Hematopoietic multipotent progenitor cell treated with erythropoietin and hydrocortisone succinate and interleukin-3 and kit ligand, for 4 days (in vitro differentiated cells): ENCODE measurements at places on chromosomes 2 and 18.

DNA sequence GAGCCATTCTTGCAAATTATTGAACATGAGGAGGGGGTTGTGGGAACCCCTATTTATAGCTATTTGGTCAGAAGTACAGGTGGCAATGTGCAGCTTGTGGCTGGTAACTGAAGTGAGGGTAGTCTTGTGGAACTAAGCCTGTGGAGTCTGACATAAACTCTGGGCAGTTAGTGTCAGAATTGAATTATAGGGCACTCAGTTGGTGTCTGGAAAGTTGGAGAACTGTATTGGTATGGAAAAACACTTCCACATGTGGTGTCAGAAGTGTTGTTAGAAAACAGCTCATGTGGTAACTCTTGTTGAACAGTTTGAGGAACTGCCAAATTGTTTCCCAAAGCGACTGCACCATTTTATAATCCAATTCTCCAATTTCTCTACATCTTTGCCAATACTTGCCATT lies 7.5 kb downstream of the RALBP1 start:
- DNase-seq, result no peak

DNA sequence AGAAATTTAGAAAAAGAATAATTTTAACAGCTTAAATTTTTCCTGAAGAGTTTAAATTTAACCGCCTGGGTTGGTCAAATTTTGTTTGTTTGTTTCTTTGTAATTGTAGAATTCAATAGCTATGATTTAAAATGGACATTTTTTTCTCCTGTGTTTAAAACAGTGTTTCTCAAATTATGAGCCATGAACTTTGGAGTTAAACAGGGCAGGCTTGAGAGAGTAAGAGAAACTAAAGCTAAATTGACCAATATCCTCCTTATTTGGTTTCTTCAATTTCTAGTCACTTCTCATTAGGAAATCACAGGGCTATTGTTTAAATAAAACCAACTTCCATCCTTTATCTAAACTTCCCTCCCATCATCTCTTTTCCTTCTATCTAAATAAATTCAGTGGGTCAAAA lies 21.9 kb downstream of the FN1 start:
- no peak for DNase-seq

- no peak for DNase-seq
Observed at GRCh38 chr2:231359948-231360347, 35.6 kb upstream of the B3GNT7 start.

GRCh38 chr18:52829320-52829719 lies 489.3 kb downstream of the DCC start:
- DNase-seq, result no peak

- no peak for DNase-seq
Observed at GRCh38 chr2:83784947-83785346, 674.1 kb downstream of the SUCLG1 start.

DNA sequence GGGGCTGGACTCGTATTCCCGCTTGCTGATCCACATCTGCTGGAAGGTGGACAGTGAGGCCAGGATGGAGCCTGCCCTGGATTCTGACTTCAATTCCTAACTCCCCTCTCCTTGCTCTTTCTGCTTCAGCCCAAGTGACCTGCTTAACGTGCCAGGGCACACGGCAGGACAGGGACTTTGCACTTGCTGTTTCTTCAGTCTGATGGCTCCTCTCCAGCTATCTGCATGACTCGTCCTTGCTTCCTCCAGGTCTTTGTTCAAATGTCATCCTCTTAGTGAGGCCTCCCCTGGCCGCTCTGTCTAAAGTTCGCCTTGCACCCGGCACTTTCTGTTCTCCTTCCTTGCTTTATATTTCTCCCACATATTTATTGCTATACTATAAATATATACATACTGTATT lies 357.6 kb downstream of the MTX2 start:
- peak; percentile 4 for DNase-seq

DNA sequence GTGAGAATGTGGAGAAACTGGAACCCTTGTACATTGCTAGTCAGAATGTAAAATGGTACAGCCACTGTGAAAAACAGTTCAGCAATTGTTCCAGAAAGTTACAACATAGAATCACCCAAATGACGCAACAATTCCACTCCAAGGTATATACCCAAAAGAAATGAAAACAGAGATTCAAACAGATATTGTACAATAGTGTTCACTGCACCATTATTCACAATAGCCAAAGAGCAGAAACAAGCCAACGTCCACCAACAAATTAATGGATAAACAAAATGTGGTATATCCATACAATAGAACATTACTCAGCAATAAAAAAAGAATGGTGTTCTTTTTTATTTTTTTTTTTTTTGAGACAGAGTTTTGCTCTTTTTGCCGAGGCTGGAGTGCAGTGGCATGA lies 10.9 kb downstream of the CLASP1 start:
- DNase-seq, result no peak

DNA sequence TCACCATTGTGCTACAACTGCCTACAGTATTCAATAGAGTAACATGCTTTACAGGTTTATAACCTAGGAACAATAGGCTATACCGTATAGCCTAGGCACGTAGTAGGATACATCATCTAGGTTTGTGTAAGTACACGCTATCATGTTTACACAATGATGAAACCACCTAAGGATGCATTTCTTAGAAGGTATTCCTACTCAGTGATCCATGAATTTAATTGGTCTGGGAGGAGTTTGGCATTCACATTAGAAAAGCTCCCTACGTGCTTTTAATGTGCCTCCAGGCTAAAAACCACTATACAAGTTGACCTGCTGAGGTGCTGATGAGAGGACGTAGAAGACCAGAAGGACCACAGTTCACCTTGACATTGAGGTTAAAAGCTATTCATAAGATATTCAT lies 154.5 kb upstream of the LRRTM1 start:
- no peak for DNase-seq

DNA sequence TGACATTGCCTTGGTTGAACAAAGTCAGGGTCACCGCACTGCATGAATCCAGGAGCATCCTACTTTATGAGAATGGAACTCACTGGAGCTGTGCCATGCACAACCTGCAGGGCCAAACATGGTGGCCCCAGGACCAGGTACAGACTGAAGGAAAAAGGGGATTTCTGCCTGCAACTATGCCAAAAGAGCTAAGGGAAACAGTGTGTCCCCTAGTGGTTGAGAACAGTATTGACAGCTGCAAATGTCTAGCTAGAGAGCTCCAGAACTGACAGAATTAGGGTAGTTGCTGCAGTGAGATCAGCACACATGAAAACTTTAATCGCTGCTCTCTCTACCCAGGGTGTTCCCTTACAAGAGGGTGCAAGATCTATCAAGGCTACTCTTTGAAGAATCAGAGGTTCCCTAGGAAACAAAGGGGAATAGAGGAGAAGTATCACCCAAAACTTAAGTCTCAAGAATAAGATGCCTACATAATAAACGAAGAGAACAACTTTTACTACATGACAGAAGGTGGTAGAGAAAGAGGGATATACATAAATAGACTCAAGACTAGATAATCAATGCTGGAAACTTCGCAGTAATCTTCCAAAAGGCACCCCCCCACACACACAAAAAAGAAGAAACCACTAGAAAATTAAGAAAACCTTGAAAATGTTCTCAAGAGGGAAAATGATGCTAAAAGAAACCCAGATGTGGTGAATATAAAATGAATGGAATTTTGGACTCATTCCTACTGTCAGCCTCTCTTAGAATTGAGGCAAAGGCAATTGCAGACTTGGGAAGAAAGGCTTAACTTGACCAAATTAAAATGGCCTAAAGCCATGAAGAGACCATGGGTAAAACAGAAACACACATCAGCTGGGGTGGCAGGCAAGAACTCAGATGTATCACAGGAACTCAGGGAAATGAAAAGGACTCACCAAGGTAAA lies 43.6 kb upstream of the IHH start:
- DNase-seq, result peak; percentile 73

DNA sequence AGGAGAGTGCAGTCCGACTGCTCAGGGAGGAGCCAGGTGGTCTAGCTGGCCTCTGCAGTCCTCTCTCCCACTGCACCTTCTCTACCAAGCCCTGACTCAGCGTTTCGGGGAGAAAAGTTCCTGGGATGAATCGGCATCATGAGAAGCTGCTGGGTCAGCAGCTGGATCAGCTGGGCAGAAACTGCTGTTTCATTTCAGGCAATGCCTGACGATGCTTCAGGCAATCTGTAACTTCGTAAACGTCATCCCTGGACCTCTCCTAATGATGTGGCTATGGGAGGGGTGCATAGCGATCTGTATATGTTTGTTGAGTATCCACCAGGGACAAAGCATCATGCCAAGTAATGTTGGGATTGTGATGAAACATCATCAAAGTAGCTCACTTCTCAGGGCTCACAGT lies 20.7 kb downstream of the LIPG start:
- no peak for DNase-seq

DNA sequence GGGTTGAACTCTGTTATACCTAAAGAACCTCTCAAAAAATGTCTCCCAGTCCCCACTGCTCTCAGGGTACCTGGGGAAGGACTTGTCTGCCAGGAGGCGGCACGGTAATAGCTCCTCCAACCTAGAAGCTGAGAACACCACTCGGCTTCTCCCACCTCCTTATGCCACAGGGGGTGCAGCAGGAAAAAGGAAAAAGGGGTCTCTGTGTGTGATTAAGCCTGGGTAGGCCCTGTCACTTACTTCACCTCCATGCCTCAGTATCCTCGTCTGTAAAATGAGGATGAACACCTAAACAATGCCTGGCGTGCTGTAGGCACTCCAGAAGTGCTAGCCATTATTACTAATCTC lies 76.6 kb downstream of the EMX1 start:
- DNase-seq, result no peak

- DNase-seq, result no peak
Observed at GRCh38 chr2:117500721-117501120, 313.8 kb upstream of the DDX18 start.

DNA sequence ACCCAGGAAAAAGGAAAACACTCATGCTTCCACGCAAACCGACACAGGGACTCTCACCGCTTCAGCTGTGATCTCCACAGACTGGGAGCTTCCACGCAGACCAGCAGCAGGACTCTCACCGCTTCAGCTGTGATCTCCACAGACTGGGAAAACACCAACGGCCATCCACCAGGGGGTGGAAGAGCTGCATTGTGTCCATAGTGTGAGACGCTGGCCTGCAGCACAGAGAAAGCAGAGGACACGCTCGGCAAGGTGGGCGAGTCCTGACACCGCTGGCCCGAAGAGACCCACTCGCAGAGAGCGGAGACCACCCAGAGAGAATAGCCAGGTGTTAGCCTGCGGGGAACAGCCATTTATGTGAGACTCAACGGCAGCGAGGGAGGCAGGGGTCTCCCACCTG lies 42.5 kb upstream of the NFATC1 start:
- DNase-seq, result peak; percentile 32

DNA sequence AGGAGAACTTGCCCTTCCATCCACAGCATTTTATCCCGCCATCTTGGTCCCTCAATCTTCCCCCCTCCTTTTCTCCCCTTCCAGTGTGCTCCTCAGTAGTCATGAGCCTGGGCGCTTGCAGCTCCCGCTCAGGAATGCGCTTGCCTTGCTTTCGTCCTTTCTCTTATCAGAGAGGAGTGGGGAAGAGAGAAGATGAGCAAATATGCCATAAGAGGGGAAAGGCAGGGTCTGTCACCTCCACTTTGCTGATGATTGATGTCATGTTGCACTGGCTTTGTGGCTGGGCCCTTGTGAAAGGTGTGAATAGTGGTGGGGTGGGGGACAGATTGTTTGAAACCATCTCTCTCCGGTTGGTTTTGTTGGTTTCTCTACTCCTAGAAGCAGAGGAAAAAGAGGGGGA lies 569.3 kb downstream of the TNS1 start:
- no peak for DNase-seq

- no peak for DNase-seq
Observed at GRCh38 chr2:239958473-239958765, 66.7 kb downstream of the NDUFA10 start.

DNA sequence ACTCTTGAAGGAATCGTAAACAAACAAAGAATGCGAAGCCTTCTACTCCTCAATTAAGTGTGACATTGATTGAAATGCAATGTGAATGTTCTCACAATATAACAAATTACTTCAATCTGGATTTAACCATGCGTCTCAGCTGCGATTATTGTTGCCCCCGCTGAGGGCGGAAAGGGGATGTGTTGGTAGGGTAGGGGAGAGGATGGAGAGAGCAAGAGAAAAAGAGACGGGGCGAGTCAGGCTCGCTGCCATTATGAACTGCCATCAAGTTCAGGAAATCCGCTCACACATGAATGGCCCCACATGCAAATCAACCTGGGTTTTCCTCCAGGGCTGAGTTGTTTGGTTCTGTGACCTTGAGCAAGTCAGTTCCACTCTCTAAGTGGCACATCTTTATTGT lies 129.8 kb downstream of the PXDN start:
- DNase-seq, result no peak

DNA sequence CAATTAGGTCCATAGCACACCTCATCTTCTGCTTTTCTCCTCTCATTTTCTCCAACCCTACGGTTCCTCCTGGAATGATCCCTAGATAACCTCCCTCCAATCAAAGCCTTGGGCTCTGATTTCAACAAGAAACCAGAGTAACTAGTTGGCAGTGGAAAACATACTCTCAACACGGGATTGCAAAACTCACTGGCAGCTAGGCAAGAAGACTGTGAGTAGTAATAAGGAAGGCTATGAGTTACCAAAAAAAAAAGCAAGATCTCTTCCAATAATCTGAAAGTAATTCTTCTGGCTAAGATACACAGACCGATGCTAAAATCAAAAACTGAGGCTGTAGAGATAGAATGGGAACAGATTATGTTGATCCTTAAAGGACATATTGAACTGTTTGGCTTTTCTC lies 28.4 kb upstream of the CCDC102B start:
- no peak for DNase-seq

DNA sequence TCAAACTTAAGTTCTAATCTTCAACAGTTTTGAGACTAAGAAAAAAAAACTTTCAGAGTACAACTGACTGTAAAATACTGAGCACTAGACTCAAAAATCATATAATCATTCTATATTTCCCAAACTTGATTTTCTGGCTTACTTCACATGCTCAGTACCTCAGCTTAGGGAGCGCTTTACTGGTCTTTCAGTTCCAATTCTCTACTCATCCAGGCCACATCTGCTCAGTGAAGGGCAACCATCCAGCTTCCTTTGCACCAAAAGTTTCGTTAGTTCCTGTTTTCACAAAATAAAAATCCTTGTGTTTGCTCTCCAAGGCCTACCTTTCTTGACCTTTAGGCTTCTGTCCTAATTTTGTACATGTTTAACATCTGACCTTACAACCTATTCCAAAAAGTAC lies 287.6 kb upstream of the LRRTM1 start:
- DNase-seq, result no peak

GRCh38 chr2:1162768-1163584 lies 212.3 kb downstream of the SNTG2 start:
- DNase-seq, result peak; percentile 6

GRCh38 chr18:58831606-58832005 lies 33.1 kb upstream of the ZNF532 start:
- DNase-seq, result no peak

GRCh38 chr2:100240386-100240785 lies 81.9 kb downstream of the LONRF2 start:
- DNase-seq, result no peak

DNA sequence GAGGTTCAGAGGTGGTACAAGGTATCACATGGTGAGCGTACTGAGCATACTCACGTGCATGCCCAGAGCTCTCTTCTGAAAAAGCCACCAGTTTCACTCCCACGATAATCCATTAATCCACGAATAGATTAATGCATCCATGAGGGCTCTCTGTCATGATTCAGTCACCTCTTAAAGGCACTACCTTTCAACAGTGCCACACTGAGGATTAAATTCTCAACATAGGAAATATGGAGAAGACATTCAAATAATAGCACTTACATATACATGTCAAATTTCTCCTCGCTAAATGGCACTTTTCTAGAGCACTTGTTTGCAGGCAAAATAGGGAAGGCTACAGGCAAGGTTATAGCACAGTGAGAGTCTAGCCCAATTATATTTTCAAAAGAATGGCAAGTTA lies 825.9 kb downstream of the TRIB2 start:
- DNase-seq, result no peak

- DNase-seq, result no peak
Observed at GRCh38 chr2:112915300-112916144, 4.6 kb downstream of the IL37 start.
